ENCODE measurements at places on chromosomes 12 and 14.

DNA sequence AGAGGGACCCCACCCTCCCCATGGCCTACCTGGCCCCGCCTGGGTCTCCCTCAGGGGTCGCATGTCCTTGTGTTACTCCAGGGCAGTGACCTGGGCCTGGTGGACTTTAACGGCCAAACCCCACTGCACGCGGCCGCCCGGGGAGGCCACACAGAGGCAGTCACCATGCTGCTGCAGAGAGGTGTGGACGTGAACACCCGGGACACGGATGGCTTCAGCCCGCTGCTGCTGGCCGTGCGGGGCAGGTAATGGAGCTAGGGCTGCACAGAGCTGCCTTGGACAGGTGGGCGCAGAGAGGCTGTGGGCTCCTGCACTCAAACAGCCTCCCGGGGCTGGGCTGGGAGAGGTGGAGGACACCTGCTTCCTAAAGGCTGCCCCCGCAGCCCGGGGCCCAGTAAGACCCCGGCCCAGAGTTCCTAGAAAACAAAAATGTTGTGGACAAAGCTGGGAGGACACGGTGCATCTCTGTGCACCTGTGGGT lies 21.6 kb downstream of the ASPG start:
- no peak for DNase-seq

DNA sequence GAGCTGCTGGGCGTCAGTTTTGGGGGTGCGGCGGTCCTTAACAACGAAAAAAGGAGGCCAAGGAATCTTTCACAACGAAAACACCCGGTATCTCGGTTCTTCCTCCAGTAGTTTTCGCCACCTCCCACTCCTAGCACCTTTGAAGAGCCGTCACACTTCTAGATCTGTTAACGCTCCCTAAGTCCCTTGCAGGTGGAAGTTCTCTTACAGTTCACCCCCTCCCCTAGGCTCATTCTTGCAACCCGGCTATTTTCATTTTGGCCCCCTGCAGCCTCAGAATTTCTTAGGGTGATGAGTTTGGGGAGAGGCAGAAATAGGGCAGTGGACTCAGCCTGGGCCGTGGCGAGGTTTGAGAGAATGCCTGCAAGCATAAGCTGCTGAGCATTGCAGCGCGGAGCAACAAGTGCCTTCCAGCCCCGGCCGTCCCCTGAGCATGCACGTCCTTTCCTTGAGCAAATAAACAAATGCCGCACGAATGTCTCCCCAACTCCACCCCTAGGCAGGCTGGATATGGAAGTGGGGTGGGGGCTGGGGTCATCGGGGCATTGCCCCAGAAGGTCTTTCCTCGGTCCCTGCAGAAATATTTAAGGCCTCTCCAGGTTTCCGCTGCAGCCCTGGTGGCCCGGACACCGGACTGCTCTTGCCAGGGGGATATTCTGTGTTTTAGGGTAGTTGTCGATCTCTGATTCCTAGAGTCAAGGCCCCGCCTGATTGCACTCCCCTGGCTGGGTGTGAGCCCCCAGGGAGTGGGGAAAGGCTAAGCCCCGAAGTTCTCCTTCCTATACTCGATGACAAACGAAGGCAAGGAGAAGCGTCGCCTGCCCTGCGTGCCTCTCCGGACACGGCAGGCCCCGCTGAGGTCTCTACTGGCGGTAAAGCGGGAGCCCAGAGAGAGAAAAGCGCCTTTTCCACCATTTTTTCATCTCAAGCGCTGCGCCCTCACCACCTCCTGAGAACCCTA lies 1.6 kb downstream of the RFX4 start:
- DNase-seq: no peak

DNA sequence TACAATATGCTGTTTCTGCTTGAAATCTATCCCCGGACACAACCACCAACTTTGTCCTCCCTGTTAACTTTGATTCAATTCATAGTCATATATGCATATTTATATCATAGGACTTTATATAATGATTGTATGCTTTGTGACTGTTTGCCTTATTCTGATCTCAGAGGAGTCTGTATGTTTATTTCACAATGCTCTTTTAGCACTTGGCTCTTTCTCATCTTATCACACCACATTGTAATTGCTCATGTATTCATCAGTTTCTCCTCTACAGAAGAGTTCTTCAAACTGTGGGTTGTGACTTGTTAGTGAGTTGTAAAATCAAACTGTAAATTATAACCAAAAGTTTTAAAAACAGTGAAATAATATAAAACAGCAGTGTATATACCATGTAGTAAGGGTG lies 21.7 kb upstream of the PPM1A start:
- DNase-seq: no peak

DNA sequence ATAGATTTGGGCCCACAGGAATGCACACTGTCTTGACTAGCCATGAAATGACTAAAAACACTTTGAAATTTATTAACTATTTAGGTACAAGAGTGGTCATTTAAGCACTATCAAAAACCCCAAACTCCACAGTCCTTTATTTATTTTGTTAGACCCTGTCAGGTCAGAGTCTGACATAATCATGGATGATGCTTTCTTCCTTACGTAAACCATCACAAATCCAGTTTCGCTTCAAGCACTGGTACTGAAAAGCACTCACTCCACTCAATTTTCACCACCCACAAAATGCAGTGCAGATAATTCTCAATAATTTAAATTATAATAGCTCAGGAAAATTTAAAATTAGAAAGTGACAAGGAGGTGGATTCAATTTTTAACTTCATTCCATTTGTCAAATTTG lies 25.8 kb downstream of the PPP2R5E start:
- no peak for DNase-seq

- peak; percentile 52 for DNase-seq
These were observed 2.2 kb downstream of the CDK2AP1 start for GRCh38 chr12:123269395-123269892.

DNA sequence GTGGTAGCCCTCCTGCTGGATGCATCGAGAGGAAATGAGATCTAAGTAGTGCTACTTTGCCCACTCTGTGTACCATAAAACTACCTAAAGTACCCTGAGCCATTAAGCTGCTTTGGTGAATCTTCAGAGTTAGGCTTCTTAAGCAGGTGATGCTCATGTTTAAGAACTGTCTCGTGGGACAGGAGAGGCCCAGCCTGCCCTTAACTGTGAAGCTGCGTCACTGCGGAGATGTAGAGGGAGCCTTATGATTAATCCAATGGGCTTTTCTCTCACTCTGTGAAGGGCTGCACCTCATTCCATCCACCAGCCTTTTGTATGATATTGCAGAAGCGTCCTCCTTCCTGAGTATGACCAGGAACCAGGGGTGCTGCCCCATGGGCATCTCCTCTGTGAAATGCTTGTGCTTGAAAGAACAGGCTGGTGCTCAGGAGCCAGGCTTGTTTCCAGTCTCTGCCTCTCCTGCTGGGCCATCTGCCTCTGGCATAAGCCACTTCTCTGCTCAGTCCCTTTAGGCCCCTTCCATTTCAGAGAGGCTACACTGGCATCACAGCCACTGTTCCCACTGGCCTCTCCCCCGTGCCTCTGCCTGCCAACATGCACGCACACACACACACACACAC lies 6.8 kb upstream of the CCDC177 start:
- DNase-seq: no peak

DNA sequence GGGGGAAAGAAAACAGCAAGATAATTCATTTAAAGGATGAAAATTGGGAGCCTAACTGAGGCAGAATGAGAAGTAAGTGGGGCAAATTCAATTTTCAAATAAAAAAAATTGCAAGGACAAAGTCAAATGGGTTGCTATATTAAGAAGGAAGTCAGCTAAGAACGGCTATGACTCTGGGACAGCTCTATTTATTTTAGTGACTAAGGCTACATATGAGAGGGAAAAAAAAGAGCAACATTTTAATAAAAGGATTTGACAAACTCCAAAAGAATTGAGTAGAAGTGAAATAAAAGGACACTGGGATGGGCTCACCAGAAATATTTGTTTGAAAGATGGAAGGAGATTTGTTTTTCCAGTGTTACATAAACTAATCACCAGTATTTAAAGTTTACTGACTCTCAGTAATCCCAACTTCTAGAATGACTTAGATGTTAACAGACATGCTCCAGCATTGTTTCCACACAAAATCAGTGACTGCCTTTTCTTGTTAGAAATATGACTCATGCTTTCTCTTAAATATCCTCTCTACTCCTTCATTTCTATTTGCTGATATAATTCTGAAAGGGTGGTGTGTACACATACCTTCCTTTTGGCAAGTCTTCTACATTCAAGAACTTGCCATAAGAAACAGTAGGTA lies 198.5 kb downstream of the SLC25A21 start:
- DNase-seq: no peak

GRCh38 chr12:109393437-109394345 lies 46.0 kb downstream of the MYO1H start:
- peak; percentile 66 for DNase-seq
